ENCODE measurements at places on chromosomes 1 and 21.

- H3K4me3 ChIP-seq: no peak overlapping the region
- H3K36me3 ChIP-seq: peaks cover 28% of the 10 kb centered on the region
Measured at GRCh38 chr1:6638226-6638625, 13.6 kb downstream of the THAP3 start.

DNA sequence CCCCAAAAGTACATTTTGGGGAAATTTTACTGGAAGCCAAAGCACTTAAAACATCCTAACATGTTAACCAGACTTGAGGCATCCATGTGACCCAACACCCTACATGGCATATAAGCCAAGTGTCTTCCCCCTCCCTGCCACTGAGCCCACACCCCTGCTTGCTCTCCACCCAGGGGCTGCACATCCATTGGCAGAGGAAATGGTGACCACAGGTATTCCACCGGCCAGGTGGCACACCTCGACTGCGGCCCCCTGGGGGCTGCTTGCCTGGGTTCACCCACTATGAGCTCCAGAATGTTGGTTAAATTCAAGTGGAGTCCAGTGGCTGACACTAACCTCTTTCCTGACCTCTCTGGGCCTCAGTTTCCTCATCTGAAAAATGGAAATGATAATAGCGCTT is 64.4 kb upstream of the FAM20B start:
- H3K4me1 ChIP-seq: no peaks in the 10 kb centered on the region
- no peak overlapping the region for H3K4me3 ChIP-seq
- no peaks in the 10 kb centered on the region for H3K27me3 ChIP-seq
- H3K27ac ChIP-seq: no peak overlapping the region
- DNase-seq: no peak

DNA sequence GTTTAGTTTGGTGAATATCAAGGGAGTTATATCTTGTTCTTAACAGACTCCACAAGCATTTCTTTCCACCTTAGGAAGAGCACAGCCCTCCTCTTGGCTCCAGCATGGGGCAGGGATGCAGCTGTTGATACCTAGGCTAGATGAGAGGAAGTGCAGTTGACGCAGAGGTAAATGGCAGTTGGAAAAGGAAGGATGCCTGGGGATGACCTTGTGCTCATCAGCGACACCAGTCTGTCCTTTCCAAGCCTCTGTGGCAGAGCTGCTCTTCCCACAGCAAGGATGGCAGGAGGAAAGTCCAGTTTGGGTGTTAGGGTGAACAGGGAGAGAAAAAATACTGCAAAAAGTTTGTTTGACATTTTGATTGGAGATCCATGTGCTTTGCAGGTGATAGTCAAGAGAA is 6.2 kb downstream of the PROX1 start:
- no peak overlapping the region for H3K27ac ChIP-seq
- H3K4me1 ChIP-seq: peaks cover 18% of the 10 kb centered on the region
- H3K27me3 ChIP-seq: no peaks in the 10 kb centered on the region
- no peak overlapping the region for H3K4me3 ChIP-seq
- peaks cover 7% of the 10 kb centered on the region for H3K36me3 ChIP-seq
- no peak for DNase-seq

DNA sequence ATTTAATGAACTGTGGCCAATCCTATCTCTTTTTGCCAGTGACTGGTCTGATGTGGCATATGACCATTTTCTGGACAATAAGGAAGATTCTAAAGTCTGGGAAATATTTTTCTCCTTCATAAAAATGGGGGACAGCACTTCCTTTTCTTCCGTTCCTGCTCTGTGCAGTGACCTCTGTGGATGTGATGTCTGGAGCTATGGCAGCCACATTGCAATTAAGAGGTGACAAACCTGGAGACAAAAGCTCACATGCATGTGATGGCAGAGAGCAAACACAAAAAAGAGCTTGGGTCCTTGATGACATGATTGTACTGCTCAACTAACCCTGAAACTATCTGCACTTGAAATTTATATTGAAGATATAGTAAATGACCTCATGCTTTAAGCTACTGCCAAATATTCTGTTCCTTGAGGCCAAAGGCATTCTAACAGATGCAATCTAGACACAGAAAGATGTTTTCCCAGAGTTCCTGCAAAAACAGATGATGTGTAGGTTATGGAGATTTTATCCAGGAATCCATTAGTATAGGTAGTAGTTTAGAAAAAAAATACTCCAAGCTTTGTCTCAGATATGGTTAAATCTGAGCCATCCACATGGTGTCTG is 2.2 kb upstream of the MAGI3 start:
- peaks cover 4% of the 10 kb centered on the region for H3K4me1 ChIP-seq
- no peak overlapping the region for H3K27ac ChIP-seq
- DNase-seq: no peak
- H3K36me3 ChIP-seq: no peaks in the 10 kb centered on the region
- no peak overlapping the region for H3K4me3 ChIP-seq

DNA sequence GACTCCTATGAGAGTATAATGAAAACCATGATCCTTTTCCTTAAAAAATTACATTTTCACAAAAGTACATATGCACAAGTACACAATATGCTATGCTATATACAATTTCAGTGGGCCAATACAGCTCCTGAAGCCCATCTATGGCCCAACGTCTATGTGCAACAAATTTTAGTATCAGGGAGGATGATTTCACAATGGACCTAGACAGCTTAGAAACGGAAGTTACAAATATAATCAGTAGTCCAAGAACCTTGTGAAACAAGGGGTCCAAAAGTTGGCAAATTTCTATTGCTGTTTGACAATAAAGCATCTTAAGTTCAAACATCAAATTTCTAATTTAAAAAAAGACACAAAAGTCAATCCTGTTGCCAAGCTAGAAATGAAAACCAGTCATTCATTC is 87.0 kb downstream of the DPYD start:
- no peak for DNase-seq
- no peak overlapping the region for H3K27ac ChIP-seq
- no peaks in the 10 kb centered on the region for H3K36me3 ChIP-seq
- no peak overlapping the region for H3K4me3 ChIP-seq
- H3K27me3 ChIP-seq: no peaks in the 10 kb centered on the region

DNA sequence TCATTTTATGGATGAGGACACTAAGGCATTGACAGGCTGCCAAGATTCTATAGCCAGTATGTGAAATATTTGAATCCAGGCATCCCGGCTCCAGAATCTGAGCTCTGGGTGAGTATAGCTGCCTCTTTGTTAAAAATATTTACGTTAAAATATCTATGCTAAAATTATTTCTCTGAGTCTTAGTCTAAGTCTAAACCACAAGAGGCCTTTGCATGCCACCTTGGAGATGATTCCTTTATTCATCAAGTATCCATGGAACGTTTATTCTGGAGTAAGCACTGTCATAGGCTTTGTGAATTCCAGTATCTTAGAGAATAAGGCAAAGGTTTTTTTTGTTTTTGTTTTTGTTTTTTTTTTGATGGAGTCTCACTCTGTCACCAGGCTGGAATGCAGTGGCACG is 116.4 kb downstream of the GREM2 start:
- H3K36me3 ChIP-seq: no peaks in the 10 kb centered on the region
- H3K27me3 ChIP-seq: no peaks in the 10 kb centered on the region
- no peak for DNase-seq
- no peak overlapping the region for H3K4me3 ChIP-seq

DNA sequence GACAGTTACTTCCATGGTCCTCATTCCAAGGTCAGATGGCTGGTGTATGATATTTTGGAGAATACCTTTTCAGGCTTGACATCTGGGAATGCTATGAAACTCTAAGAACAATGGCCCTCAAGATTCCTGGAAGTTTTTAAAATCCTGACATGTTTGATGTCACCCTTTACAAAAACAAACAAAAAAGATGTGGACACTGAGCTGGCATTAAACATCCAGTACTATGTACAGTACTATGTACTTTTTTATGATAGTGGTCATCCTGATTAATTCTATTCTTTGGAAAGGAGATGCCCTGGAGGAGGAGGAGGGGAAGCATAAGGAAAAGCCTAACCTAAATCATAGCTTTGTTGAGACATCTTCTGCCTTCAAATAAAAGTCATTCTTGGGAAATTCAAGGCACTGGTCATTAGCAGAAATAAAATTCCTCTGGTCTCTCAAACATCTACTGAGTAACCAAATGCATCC is 235.4 kb downstream of the HMCN1 start:
- no peaks in the 10 kb centered on the region for H3K27me3 ChIP-seq
- DNase-seq: no peak
- H3K36me3 ChIP-seq: no peaks in the 10 kb centered on the region
- H3K4me3 ChIP-seq: no peak overlapping the region
- peaks cover 17% of the 10 kb centered on the region for H3K4me1 ChIP-seq

GRCh38 chr1:88276163-88276562 is 407.9 kb upstream of the PKN2 start:
- no peak overlapping the region for H3K4me3 ChIP-seq
- no peak for DNase-seq
- no peaks in the 10 kb centered on the region for H3K4me1 ChIP-seq
- no peaks in the 10 kb centered on the region for H3K36me3 ChIP-seq

DNA sequence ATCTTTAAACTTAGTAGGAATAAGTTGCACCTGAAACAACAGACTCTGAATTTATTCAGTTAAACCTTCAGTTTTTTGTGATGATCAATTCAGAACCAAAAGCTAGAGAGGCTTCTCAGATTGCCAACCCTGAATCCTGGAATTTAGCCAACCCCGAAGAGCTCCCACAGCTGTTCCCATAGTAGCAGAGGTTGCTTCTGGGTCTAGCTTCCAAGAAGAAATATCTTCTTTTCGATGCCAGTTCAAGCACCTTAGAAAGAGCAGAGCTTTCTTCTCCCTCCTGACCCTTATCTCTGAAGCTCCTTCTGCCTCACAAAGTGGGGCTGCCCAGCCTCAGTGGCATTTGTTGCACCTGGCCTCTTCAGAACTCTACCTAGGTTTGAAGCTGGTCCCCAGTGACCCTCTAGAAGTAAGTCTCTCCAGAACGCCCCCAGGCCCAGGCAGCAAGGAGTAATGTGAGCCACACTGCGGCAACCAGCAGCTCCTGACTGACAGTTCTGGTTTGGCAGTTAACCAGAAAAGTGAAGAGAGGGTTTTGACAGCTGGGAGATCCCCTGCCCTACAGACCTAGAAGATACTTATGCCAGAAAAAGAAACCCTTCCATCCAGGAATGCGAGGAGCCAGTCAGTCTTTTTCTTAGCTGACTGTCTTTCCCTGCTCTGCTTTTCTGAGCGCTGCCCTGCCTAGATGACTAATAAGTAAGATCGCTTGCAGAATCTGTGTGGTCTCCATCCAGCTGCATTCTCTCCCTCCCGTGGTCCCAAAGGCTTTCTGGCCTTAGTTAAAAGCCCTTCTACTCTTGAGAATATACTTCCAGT is 165.9 kb downstream of the ADGRL4 start:
- no peak overlapping the region for H3K4me3 ChIP-seq
- H3K4me1 ChIP-seq: no peaks in the 10 kb centered on the region
- peak; percentile 14 for DNase-seq
- H3K27me3 ChIP-seq: no peaks in the 10 kb centered on the region

DNA sequence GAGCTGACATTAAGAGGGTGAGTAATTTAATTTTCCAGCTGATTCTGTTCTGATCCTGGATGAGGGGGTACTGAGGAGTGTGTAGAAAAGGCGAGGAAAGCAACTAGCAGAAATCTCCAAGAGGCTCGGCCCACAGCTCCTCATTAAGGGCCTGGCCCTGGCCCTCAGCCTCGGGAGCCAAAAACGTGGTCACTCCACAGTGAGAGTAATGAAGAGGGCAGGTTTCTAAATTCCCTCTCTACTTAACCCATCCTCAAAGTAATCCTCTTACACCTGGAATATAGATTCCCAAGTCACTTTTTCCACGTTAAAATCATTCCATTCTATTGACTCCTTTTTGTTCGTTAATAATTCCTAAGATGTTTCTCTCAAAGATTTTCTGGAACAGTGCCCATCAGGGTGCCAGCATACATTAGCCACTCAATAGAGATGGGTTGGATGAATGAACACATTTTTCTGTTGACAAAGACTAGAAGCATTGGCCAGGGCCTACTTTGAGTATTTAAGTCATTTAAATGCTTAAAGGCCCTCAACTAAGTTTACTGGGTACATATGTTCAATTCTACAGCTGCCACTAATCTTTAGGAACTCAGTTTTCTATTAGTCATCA is 1.1 kb upstream of the COL11A1 start:
- no peaks in the 10 kb centered on the region for H3K27me3 ChIP-seq
- no peak for DNase-seq
- H3K4me3 ChIP-seq: no peak overlapping the region
- H3K27ac ChIP-seq: no peak overlapping the region

Measured in thyroid gland (tissue), 4 donors.